GM04503 (cell line): ENCODE measurements at places on chromosomes 1 and 21.

GRCh38 chr1:58248791-58249190 is 297.7 kb downstream of the OMA1 start:
- DNase-seq = no peak

- no peak for DNase-seq
Measured at GRCh38 chr1:88684482-88685258, 597 bp downstream of the PKN2 start.

- no peak for DNase-seq
Measured at GRCh38 chr1:64184003-64184440, 19.4 kb upstream of the UBE2U start.

DNA sequence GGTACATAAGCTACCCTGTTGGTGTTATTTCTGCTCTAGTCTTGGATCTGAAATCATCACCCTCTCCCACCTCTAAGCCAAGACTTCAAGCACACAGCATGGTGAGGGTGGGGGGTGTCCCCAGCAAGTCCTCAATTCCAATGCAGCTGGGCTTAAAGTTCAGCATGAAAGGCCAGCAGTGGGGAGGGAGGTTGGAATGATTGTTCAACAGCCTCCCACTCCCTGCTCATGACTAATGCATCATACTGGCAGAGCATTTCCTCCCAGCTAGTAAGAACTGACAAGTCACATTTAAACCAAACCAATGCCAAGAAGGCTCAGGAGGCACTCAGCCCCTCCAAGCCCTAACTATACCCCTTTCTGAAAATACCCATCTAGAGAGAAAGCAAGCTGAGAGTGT is 50.1 kb downstream of the TIAM1 start:
- DNase-seq = peak; percentile 31

DNA sequence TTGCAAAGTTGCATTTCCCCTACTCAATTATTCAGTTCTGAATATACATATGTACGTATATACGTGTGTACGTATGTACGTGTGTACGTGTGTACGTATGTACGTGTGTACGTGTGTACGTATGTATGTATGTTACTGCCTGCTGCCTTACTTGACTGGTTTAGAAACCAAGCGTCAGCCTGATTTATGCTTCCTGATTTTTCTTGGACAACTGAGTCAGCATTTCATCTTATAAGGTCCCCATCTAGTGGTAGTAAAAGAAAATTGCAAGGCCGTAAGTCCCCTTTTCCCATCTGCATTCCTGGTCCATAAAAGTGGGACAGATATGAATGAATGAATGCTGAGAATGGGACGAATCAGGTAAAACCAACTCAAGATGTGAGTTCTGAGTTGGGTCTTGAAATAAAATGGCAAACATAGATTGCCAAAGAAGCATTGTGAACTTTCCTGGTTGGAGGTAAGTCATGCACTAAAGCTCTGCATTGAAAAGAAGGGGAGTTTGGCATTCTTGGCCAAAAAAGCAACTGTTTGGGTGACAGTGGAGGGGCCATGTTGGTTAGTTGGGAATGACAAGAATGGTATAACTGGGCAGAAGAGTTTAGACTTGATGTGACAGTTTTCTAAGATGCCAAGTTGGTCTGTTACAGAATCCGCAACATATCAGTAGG is 76.4 kb upstream of the DNAH14 start:
- no peak for DNase-seq

DNA sequence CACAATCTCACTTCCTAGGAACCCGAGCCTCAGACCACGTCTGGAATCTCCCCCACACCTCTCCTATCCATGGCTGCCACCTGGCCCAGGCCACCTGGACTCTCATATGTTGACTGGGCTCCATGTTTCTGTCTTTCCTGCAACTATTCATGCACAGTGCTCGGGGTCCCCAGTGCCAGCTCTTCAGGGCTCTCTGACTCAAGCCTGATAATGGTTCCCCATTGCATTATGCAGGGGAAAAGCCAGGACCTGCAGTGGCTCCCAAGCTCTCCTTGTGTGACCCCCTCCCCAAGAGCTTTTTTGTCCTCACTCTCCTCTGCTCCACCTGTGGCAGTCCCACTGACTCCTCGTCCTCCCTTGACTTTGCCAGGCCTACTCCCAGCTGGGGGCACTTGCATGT is 417.6 kb downstream of the NPHP4 start:
- no peak for DNase-seq

DNA sequence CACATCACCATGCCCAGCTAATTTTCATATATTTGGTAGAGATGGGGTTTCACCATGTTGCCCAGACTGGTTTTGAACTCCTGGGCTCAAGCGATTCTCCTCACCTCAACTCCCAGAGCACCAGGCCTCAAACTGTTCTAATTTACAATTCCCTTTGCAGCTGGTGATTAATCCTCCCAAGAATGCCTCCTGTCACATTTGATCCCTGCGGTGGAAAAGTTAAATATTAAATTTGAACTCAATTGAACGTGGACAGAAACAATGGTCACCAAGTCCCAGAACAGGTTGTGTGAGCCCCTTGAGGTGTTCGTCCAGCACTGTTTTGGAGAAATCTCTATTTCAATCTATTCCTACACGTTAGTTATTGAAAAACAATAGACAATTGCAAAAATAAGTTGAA is 2.0 kb upstream of the ANKRD35 start:
- no peak for DNase-seq

- no peak for DNase-seq
Measured at GRCh38 chr1:205746757-205747412, 3.1 kb downstream of the NUCKS1 start.
